HL-60 (cell line): ENCODE measurements at places on chromosomes 11 and 22.

- DNase-seq = no peak
These were observed 779.7 kb upstream of the LRRC4C start for GRCh38 chr11:42239188-42239587.

DNA sequence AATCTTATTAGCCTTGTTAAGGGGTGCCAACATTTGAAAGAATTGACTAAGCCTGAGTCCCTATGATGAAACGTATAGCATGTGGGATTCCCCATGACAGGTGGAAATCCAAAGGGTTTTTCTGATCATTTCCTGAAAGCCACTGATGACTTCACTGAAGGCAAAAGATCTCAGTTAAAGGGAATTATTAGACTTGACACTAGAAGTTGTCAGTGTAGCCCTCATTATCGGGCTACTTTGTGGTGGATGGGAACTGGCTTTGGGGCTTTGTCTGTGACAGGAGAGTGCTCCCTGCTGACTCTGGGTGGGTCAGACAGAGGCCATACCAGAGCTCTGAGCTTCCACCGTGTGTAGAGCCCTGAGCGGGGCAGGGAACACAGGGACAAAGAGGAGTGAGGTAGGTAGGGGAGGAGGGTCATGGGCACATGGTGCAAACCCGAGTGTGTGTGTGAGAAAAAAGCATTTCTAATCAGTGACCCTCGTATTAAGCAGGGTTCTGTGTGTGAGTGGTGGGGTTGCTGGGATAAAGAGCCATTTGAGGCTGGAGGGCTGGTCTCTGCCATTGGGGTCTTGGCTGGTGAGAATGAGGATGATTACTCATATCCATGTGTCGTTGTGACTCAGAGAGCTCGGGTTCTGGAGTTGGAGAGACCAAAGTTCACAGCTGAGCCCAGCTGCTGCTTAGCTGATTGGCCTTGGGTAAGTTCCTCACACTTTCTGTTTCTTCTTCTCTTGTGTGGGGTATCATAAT lies 101.1 kb downstream of the GRIK4 start:
- no peak for DNase-seq

GRCh38 chr11:123588117-123588863 lies 66.1 kb downstream of the SCN3B start:
- no peak for DNase-seq

GRCh38 chr11:17906436-17906835 lies 106.4 kb downstream of the SERGEF start:
- no peak for DNase-seq

- no peak for DNase-seq
These were observed 12.8 kb downstream of the DKK3 start for GRCh38 chr11:11995601-11996000.

- no peak for DNase-seq
These were observed 2.4 kb upstream of the WT1 start for GRCh38 chr11:32437495-32438345.

DNA sequence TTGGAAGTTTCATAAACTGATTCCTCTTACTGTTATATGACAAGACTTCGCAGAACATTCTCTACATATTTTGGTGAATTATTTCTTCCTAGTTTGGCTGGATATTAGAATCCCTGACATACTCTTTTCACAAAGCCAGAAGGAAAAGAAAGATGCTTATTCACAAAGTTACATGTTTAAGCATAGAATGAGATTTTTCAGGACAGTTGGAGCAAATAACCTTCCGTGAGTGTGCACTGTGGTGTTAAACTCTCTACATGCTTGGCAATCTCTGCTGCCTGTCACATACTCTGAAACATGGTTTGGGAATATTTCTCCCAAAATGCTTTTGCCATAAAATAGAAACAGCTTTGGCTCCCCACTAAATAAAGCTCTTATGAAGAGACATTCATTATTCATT lies 230.0 kb upstream of the MTNR1B start:
- no peak for DNase-seq

GRCh38 chr22:23893945-23894709 lies at the start of gene MIF:
Gene MIF, plus strand, starts transcription at chr22:23894383. Its CDS starts 92 bp downstream, at chr22:23894475.
- DNase-seq = peak; percentile 95

DNA sequence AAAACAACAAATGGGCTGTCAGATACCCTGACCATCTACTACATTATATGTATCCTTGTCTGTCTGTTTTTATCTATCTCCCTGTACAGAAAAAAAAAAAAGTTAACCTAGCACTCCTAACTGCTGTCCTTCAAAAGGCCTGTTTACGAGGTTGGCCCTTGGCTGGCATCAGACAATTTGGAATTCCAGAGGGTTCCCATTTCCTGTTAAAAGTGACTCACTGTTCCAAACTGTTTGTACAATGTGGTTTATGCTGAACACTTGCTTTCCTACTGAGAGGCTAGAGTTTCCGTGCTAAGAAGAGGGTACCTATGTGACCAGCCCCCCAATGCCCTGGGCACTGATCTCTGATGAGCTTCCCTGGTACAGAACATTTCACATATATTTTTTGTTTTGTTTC lies 65.9 kb upstream of the HMGXB4 start:
- no peak for DNase-seq

DNA sequence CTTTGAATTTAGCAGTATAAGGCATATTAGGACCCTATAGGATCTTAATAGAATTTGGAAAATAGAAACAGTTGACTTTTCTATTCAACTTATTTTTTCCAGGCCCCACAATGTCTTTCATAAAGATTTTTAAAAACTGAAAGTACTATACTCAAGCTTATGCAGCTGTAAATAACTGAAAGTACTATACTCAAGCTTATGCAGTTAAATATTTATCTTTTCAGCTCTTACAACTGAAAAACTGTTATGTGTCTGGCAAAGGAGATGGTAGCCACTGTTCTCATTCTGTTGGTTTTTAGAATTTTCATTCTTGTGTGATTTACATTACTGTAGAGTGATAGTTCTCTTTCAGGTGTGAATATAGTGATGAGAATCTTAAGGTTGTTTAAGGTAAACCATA lies 16.5 kb downstream of the HIPK3 start:
- no peak for DNase-seq

- DNase-seq = no peak
These were observed 12.8 kb downstream of the ARAP1 start for GRCh38 chr11:72739240-72740059.

DNA sequence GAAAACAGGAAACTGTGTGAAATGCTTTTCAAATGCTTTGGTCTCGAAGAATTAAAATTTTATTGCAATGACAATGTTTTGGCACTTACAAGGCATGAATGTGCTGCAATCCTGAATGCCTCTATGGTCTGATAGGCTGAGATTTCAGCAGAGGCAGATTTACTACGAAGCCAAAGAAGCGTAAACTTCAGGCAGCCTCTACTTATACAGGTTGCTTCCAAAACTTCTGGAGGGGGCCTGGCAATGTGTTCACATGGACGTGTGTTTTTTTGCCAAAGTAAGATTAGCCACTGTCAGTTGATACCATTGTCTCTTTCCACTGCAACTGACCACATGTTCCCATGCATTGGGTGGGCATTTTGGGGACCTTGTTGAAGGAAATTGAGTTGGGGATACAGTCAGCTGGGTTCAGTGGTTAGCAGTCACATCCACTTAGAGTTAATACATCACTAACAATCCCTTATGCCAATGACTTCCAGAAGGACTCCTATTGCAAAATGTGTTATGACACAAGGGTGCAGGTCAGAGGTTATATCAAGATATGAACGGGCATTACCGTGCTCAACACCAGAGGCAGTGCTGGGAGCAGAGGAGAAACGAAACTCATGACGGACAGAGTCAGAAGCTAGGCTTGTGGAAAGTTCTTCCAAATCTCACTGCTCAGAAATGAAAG lies 48.8 kb downstream of the ABTB2 start:
- no peak for DNase-seq

DNA sequence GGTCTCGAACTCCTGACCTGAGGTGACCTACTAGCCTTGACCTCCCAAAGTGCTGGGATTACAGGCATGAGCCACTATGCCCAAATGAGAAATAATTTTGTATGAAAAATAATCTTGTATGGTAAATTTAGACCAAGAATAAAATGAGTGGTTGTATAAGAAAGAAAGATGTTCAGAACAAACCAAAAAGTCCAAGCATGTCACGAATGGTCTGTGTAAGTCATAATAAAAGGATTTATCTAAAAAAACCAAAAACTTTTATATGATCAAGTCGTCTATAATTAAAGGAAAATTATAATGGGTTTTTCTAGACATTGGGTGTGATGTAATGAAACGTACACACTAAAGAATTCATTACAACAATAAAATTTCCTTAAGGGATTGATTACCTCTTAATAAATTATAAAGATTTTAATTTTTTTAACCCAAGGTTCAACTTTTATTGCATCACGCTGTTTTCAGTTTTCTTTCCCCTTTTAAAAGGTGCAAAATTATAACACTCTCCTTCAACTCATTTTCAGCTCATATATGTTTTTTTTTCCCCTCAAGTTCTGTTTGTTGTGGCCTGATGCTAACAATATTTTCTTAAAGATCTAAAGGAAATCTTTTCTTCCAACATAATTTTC lies 8.9 kb upstream of the AQP11 start:
- no peak for DNase-seq

DNA sequence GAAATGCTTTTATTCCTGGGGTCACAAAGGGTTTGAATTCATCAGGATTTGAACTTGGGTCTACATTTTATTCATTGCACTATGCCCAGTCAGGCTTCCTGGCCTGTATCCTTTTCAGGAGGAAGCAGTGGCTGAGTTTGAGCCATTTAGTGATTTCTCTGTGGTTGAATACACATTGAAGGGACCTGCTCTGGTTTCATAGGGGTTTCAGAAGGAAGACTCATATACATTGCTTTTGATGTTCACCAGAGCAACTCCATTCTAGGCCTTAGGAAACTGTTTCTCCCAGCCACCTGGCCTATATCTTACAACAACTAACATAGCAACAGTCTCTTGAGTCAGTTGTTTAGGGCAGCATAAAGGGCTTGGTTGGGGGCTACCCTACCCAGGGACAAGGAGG lies 165.7 kb downstream of the INSC start:
- DNase-seq = no peak

DNA sequence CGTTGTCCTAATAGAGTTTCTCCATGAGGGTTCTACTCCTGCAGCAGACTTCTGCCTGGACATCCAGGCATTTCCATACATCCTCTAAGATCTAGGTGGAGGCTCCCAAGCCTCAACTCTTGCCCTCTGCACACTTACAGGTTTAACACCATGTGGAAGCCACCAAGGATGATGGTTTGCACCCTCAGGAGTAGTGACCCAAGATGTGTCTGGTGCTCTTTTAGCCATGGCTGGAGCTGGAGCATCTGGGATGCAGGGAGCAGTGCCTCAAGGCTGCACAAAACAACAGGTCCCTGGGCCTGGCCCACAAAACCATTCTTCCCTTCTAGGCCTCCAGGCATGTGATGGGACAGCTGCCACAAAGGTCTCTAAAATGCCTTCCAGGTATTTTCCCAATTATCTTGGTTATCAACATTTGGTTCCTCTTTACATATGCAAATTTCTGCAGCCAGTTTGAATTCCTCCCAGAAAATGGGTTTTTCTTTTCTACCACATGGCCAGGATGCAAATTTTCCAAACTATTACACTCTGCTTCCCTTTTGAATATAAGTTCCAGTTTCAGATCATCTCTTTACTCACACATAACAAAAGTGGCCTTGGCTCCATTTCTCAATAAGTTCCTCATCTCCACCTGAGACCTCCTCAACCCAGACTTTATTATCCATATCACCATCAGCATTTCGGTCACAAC lies 69.5 kb upstream of the GNAZ start:
- no peak for DNase-seq

DNA sequence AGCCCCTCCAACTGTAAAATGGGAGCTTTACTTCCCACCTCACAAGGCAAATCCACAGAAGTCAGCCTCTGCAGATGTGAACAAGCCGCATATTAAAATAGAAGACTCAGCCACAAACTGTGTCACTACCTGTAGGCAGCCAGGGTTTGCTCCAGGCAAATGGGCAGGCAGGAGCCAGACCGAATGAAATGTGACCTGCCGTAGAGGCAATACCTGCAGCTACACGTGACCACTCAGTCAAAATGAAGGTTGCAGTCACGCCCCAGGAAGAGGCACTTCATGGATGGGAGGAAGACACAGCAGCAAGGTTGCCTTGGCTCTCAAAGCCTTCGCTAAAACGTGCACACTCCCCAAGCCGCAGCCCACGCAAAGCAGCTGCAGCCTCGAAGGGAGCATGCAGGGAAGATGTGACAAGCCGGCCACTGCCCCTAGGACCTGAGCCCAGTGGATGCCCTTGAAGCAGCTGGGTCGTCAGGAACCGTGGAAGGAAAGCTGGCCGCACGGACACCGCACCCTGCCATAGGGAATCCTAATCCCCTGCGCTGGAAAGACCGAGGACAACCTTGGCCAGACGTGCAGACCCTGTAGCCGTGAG lies 53.1 kb downstream of the SHANK2 start:
- DNase-seq = no peak

- peak; percentile 63 for DNase-seq
These were observed at the start of gene TRIM22 for GRCh38 chr11:5689551-5689983. Gene TRIM22, plus strand, starts transcription at chr11:5689790. Its CDS starts 6,443 bp downstream, at chr11:5696233.

DNA sequence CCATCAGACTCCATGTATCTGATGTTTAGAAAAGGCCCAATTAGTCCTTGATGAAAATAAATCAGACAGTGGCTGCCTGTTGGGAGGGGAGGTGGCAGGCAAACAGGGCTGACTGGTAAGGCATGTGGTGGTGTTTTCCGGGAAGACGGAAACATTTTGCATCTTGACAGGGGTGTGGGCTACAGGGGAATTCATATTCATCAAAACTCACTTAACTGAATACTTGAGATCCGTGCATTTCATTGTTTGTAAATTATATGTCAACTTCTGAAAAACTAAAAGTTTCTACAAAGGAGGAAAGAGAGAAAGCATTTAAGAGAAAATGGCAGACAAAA lies 10.1 kb upstream of the MOB2 start:
- no peak for DNase-seq

DNA sequence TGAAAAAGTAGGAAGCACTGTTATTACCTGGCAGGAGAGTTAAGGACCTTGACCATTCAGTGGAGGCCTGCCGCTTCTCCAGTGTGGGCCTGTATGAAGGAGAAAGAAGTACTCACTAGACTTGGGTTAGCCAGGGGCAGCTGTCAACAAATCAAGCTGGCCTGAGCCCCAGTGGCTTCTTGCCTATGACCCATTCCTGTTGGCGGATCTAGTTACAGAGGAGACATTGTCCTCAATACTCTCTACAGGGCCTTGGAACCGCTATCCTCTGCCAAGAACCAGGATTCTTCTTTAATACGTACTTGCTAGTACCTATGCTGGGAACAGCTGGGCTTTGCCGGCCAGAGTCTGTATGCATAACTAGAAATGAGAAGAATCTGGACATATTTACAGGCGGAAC lies 68.1 kb downstream of the ALX4 start:
- DNase-seq = no peak

DNA sequence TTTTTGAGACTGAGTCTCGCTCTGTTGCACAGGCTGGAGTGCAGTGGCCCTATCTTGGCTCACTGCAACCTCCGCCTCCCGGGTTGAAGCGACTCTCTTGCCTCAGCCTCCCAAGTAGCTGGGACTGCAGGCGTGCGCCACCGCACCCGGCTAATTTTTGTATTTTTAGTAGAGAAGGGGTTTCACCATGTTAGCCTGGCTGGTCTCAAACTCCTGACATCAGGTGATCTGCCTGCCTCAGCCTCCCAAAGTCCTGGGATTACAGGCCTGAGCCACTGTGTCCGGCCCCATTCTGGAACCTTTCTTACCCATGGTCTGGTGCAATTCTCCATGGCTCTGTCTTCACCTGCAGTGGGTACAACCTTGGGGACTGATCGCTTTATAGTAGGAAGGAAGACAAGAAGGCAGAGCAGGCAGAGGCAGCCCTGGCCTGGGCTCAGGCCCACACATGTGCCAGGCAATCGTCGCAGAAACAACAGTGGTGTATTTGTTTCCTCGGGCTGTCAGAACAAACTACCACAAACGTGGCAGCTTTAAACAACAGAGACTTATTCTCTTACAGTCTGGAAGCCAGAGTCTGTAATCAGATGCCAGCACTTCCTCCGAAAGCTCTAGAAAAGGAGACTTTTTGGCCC lies 4.0 kb upstream of the PTGDR2 start:
- DNase-seq = no peak
